ENCODE measurements at places on chromosomes 7 and 10.

- no peak overlapping the region for H3K27ac ChIP-seq
- H3K4me3 ChIP-seq: no peak overlapping the region
- no peak for DNase-seq
Observed at GRCh38 chr7:90246171-90246570, 1.2 kb downstream of the CFAP69 start.

GRCh38 chr10:110848106-110848505, 23.6 kb upstream of the PDCD4 start:
- no peak for DNase-seq
- H3K4me3 ChIP-seq: no peak overlapping the region
- H3K36me3 ChIP-seq: no peaks in the 10 kb centered on the region
- no peaks in the 10 kb centered on the region for H3K27me3 ChIP-seq
- peaks cover 40% of the 10 kb centered on the region for H3K4me1 ChIP-seq

DNA sequence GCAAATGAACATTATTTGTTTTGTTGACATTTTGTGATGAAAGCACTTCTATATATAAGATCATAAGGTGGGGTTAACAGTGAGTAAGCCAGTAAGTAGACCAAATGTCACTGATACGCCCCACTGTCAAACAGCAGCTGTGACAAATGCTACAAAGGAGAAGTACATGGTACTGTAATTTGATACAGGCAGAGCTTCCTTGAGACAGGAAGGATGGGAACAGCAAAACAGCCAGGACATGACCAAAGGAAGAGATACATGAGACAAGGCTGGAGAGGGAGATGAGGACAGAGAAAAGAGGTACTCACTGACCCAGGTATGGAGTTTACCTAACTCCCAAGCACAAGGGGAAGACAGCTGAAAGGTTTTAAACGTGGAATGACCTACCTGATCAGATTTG, 127.0 kb downstream of the SRPK2 start:
- peaks cover under 1% of the 10 kb centered on the region for H3K4me1 ChIP-seq
- H3K36me3 ChIP-seq: no peaks in the 10 kb centered on the region
- no peak overlapping the region for H3K27ac ChIP-seq
- H3K4me3 ChIP-seq: no peak overlapping the region

GRCh38 chr7:128266883-128267594, 26.0 kb downstream of the LEP start:
- no peak overlapping the region for H3K27ac ChIP-seq
- no peaks in the 10 kb centered on the region for H3K4me1 ChIP-seq
- no peaks in the 10 kb centered on the region for H3K27me3 ChIP-seq
- no peak overlapping the region for H3K4me3 ChIP-seq

- H3K4me3 ChIP-seq: no peak overlapping the region
- no peaks in the 10 kb centered on the region for H3K36me3 ChIP-seq
- H3K4me1 ChIP-seq: no peaks in the 10 kb centered on the region
- DNase-seq: no peak
Observed at GRCh38 chr7:2040893-2041270, 191.9 kb downstream of the MAD1L1 start.

DNA sequence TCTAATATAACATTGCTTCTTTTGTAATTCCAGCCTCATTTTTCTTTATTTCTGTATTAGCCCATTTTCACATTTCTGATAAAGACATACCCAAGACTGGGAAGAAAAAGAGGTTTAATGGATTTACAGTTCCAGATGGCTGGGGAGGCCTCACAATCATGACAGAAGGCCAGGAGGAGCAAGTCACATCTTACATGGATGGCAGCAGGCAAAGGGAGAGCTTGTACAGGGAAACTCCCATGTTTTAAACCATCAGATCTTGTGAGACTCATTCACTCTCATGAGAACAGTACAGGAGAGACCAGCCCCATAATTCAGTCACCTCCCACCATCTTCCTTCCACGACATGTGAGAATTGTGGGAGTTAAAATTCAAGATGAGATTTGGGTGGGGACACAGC, 510.3 kb downstream of the CNTNAP2 start:
- no peaks in the 10 kb centered on the region for H3K36me3 ChIP-seq
- no peak for DNase-seq
- H3K27ac ChIP-seq: no peak overlapping the region
- no peaks in the 10 kb centered on the region for H3K4me1 ChIP-seq

DNA sequence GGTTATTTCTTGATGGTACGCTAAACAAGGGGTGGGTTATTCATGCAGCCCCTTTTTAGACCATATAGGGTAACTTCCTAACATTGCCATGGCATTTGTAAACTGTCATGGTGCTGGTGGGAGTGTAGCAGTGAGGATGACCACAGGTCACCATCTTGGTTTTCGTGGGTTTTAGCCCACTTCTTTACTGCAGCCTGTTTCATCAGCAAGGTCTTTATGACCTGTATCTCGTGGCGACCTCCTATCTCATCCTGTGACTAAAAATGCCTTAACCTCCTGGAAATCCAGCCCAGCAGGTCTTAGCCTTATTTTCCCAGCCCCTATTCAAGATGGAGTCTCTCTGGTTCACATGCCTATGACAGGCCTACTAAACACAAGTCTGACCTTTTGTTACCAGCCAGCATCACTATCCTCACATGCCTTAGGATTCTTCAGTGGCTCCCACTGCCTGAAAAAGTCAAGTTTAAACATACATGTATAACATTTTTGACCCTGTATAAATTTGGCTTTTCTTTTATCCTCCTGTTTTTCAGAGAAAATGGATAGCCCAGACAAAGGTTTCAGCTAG, 13.2 kb upstream of the COBL start:
- no peaks in the 10 kb centered on the region for H3K27me3 ChIP-seq
- H3K36me3 ChIP-seq: no peaks in the 10 kb centered on the region
- H3K4me3 ChIP-seq: no peak overlapping the region
- H3K27ac ChIP-seq: no peak overlapping the region
- H3K4me1 ChIP-seq: no peaks in the 10 kb centered on the region

GRCh38 chr7:55020466-55020871, 1.7 kb downstream of the EGFR start:
- DNase-seq: no peak
- peaks cover 9% of the 10 kb centered on the region for H3K27me3 ChIP-seq
- H3K4me1 ChIP-seq: no peaks in the 10 kb centered on the region
- no peak overlapping the region for H3K4me3 ChIP-seq
- no peak overlapping the region for H3K27ac ChIP-seq
- no peaks in the 10 kb centered on the region for H3K36me3 ChIP-seq

GRCh38 chr10:112634096-112634830, 187.2 kb downstream of the VTI1A start:
- no peak overlapping the region for H3K27ac ChIP-seq
- DNase-seq: no peak
- H3K36me3 ChIP-seq: no peaks in the 10 kb centered on the region
- H3K4me3 ChIP-seq: no peak overlapping the region
- H3K27me3 ChIP-seq: no peaks in the 10 kb centered on the region
- H3K4me1 ChIP-seq: no peaks in the 10 kb centered on the region

GRCh38 chr10:132962623-132963429, 20.5 kb upstream of the CFAP46 start:
- DNase-seq: no peak
- peak overlapping the region; percentile 74 for H3K4me3 ChIP-seq
- H3K4me1 ChIP-seq: no peaks in the 10 kb centered on the region
- H3K27ac ChIP-seq: no peak overlapping the region
- H3K27me3 ChIP-seq: no peaks in the 10 kb centered on the region
- no peaks in the 10 kb centered on the region for H3K36me3 ChIP-seq

DNA sequence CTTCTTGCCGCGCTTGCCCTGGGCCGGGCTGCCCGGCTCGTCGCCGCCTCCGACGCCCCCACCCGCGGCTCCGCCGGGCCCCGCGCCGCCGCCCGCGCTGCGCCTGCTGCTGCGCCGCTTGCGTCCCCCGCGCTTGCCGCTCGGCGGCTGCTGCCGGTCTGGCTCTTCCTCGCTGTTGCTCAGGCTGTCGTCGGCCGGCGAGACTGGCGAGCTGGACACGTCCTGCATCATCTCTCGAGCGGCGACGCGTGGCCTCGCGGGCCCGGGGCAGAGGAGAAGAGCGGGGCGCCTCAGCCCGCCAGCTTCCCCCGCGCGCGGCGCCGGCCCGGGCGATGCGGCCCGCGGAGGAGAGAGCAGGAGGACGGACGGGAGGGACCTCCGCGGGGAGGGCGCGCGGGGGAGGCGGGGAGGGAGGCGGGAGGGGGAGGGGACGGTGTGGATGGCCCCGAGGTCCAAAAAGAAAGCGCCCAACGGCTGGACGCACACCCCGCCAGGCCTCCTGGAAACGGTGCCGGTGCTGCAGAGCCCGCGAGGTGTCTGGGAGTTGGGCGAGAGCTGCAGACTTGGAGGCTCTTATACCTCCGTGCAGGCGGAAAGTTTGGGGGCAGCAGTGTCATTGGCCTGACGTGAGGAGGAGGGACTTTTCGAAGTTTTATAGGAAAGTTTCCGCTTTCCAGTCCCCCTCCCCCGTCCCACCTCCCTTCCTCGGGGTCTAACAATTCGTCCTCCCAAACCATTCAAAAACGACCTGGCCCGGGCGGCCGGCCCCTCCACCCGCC, at the start of gene TWIST1:
TSS of gene TWIST1 (minus strand) at position 546 of the 779 bp plus-strand sequence. CDS start at position 231, 315 bp downstream.
- no peaks in the 10 kb centered on the region for H3K4me1 ChIP-seq
- H3K4me3 ChIP-seq: no peak within 1 kb of the TSS
- no peak for DNase-seq
- no peaks in the 10 kb centered on the region for H3K36me3 ChIP-seq

- no peak overlapping the region for H3K4me3 ChIP-seq
- DNase-seq: no peak
- no peak overlapping the region for H3K27ac ChIP-seq
- no peaks in the 10 kb centered on the region for H3K27me3 ChIP-seq
Observed at GRCh38 chr10:19449860-19450259, 366.4 kb upstream of the PLXDC2 start.

GRCh38 chr10:43076876-43077420, at the start of gene RET:
Gene RET (plus strand): TSS chr10:43077069. CDS start chr10:43077259, 190 bp downstream.
- H3K27me3 ChIP-seq: peaks cover 7% of the 10 kb centered on the region
- peak within 1 kb of the TSS; percentile 35 for H3K4me3 ChIP-seq
- no peaks in the 10 kb centered on the region for H3K36me3 ChIP-seq

GRCh38 chr7:5497295-5498103, 73.9 kb upstream of the TNRC18 start:
- no peak overlapping the region for H3K27ac ChIP-seq
- peaks cover 7% of the 10 kb centered on the region for H3K4me1 ChIP-seq
- H3K36me3 ChIP-seq: peaks cover 6% of the 10 kb centered on the region
- no peak overlapping the region for H3K4me3 ChIP-seq
- no peak for DNase-seq

DNA sequence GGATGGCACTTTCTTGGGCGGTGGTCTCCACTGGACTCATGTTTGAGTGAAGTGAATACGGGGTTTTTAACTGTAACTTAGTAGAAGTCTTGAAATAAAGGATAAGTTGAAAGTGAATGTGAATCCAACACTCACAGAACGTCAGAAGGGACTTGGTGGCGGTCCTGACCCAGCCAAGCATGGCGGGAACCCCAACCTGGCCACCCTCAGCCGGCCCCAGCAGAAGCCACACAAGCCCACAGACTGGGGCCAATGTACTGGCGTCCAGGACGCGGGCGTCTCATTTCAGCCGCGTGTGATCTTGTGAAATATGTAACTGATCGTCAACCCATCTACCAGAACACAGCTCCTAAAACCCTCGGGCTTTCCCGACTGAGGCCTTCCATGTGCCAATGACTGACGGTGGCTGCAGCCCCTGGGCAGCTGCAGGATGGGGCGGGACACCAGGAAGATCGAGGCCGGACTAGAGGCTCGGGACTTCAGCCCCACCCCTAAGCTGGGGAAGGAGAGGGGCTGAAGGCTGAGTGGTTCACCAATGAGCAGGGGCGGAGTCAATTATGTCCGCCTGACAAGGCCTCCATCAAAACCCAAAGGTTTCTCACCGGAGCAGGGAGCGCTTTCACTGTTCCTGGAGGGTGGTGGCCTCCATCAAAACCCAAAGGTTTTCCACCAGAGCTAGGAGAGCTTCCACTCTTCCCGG, 161.5 kb downstream of the MAD1L1 start:
- H3K4me1 ChIP-seq: peaks cover 7% of the 10 kb centered on the region
- no peaks in the 10 kb centered on the region for H3K27me3 ChIP-seq
- no peak for DNase-seq
- no peaks in the 10 kb centered on the region for H3K36me3 ChIP-seq
- no peak overlapping the region for H3K27ac ChIP-seq
- H3K4me3 ChIP-seq: no peak overlapping the region

DNA sequence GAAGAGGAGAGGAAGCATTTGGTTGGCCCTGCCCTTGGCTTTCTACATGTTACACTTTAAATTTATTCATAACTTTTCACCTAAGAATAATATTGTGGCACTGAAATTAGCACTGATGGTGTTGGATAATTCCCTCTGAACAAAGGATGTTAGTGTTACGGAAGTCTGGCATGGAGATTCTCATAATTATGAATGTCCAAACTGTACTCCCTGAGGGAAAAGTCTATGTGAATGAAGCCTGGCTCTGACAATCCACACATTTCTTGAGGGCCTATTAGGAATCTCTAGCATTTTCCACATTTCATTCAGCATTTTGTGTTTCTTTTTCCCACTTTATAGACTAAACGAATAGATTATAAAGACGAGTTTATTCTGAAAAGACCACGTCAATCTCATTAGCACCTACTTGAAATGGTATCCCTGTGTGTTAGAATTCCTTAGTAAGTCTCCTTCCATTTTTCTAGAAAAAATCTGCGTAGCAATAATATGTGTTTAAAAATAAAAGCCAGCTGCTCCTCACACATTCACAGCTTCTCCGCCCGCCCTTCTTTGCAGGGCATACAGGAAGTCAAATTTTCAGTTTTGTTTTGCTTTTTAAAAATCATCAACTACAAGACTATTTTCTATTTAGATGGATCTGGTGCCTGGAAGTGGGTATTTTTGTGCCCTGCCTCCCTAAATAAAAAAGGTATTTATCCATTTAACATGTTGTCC, 131.8 kb upstream of the PALS2 start:
- H3K27ac ChIP-seq: no peak overlapping the region
- H3K36me3 ChIP-seq: no peaks in the 10 kb centered on the region
- DNase-seq: no peak
- H3K27me3 ChIP-seq: no peaks in the 10 kb centered on the region
- no peak overlapping the region for H3K4me3 ChIP-seq
- H3K4me1 ChIP-seq: no peaks in the 10 kb centered on the region

DNA sequence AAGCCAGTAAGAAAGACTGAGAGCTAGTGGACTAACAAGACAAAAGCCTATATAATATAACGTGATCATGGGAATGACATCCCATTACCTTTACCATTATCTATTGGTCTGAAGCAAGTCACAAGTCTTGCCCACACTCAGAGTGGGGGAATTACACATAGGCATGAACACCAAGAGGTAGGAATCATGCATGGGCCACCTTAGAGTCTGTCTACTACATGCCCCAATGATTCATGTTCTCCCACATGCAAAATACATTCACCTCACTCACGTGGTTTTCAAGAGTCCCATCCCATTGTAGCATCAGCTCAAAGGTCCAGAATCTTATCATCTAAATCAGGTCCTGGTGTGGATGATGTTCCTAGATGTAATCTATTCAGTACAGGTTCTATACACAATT, 29.4 kb downstream of the DNAJC9 start:
- no peak overlapping the region for H3K27ac ChIP-seq
- no peaks in the 10 kb centered on the region for H3K27me3 ChIP-seq
- H3K4me1 ChIP-seq: no peaks in the 10 kb centered on the region
- peaks cover 15% of the 10 kb centered on the region for H3K36me3 ChIP-seq
- H3K4me3 ChIP-seq: no peak overlapping the region

- H3K36me3 ChIP-seq: peaks cover 7% of the 10 kb centered on the region
- no peaks in the 10 kb centered on the region for H3K27me3 ChIP-seq
- no peak for DNase-seq
Observed at GRCh38 chr10:13589316-13589715, 2.6 kb downstream of the PRPF18 start.

Measured in effector memory CD4-positive, alpha-beta T cell (primary cell).